ENCODE measurements at places on chromosomes 13 and 19.

DNA sequence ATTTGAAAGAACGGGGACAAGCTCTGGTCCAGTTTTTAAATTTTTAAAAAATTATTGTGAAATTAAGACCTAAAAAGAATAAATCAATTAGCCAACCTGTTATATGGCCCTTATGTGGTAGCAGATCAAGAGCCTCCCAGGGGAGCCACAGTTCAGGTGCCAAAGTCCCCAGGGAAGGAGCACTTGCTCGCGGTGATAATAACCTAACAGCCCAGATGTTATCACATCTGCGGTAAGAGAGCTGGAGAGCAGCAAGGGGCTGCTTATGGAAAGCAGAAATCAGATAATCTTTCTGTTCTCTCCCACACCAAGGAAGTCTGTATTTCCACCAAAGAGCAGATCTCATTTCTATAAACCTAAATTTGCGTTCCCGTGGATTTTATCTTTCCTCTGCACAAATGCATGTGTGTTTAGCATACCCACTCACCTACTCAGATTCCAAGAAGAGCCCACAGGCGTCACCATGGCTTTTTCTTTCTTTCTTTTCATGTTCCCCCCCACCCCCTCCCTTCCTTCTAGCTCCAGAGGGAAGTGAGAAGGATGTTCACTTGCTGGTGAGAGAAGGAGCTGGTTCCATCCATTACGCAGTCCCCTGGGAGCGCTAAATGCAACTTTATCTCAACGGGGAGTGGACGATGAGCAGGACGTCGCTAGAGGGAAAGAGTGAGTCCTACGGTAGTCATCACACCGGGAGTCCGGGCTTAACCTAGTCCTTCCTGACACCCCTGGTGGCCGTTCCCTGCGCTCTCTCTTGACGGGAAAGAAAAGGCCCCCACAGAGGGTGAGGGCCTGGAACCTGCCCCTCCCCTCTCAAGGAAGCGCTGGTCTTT is 1.6 kb upstream of the POU4F1 start:
- DNase-seq: peak; percentile 34

GRCh38 chr13:95797016-95797415 is 120.1 kb downstream of the DNAJC3 start:
- no peak for DNase-seq

DNA sequence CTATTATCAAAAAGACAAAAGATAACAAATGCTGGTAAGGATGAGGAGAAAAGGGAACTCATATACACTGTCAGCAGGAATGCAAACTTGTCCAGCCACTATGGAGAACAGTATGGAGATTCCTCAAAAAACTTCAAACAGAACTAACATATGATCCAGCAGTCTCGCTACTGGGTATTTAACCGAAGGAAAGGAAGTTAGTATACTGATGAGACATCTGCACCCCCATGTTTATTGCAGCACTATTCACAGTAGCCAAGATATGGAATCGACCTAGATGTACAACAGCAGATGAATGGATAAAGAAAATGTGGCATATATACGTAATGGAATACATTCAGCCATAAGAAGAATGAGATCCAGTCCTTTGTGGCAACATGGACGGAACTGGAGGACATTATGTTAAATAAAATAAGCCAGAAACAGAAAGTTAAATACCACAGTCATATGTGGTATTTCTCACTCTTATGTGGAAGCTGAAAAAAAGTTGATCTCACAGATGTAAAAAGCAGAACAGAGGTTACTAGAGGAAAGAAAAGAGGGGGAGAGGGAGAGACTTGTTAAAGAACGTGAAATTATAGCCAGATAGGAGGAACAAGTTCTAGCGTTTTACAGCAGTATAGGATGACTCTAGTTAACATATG is 83.2 kb downstream of the RUBCNL start:
- DNase-seq: no peak

GRCh38 chr13:21723807-21724505 is 53.1 kb downstream of the FGF9 start:
- no peak for DNase-seq

DNA sequence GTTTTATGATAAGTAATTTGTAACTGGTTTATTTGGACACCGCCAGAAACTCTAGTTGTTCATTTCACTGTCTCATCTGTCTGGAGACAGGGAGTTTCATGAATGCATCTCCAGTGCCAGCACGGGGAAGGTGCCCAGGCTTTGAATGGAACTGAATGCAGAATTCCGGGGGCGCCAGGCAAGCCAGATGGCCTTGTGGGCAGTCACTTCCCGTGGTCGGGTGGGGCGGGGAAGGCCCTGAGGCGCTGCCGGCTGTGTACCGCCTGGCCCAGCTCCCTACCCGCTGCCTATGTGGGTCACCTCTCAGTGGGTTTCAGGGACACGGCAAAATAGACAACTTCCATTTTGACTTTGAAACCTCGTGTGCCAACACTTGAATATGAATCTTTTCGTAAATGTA is 28.8 kb upstream of the MCF2L start:
- no peak for DNase-seq

- no peak for DNase-seq
Measured at GRCh38 chr19:3855320-3855719, 13.5 kb downstream of the ZFR2 start.

DNA sequence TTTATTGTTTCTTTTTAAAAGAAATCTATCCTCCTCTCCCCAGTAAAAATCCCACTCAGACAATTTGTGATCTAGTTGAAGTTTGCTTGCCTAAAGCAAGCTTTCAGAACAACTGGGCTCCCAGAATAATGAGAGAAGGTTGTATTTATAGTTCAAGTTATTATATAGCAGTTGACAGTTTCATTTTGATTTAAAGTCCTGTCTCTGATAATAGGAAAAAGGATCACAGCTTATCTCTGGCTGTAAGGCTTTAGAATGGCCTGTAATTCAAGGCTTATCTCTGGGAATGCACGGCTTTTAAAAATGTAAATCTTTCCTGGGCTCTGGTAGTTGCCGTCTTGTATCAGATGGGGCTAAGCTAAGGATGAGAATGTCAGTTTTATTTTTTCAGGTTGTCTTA is 123.3 kb upstream of the TMTC4 start:
- DNase-seq: no peak

DNA sequence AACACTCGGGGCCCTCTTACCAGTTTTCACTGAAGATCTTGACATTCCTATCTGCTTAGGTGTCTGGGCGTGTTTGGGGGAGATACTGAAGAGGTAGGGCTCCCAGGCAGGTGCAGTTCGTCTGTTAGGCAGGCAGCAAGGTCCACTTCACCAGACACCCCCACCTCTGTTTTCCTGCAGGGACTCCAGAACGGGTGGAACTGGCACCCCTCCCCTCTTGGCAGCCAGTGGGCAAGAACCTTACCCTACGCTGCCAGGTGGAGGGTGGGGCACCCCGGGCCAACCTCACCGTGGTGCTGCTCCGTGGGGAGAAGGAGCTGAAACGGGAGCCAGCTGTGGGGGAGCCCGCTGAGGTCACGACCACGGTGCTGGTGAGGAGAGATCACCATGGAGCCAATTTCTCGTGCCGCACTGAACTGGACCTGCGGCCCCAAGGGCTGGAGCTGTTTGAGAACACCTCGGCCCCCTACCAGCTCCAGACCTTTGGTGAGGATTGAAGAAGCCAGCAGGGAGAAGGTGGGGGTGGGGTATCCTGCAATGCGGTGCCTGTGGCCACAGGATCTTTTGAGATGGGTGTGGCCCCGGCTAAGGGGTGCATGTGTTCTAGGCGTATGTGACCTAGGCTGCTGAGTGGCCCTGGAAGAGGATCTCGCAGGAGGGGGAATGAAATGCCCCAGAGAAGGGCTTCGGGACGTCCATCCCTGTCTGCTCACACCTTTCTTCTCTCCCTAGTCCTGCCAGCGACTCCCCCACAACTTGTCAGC is 3.3 kb upstream of the ICAM4 start:
- DNase-seq: no peak

DNA sequence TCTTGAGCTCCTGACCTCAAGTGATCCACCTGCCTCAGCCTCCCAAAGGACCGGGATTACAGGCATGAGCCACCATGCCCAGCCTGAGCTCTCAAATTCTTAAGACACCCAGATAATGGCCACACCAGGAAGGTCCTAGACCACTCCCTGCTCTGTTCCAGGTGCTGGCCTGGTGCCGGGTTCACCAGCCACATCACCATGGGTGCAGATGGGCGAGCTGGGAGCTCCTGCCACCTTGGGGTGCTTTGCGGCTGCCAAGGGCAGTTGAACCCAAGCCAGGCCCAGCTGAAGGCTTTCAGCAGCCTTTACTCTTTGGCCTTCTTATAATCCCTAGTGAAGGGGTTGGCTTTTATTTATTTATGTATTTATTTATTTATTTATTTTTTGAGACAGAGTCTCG is 4.9 kb downstream of the HPN start:
- no peak for DNase-seq

DNA sequence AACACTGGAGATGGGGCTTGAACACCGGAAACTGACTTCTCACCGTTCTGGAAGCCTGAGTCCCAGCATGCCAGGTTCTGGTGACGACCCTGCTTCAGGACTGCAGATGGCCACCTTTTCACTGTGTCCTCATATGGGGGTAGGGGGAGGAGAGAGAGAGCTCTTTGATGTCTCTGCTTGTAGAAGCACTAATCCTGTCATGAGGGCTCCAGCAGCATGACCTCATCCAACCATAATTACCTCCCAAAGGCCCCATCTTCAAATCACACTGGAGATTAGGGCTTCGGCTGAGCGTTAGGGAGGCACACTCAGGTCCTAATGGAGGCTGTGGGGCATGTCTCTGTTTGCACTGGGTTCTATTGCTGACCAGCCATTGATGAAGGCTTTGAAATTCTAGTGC is 255.3 kb downstream of the TEX29 start:
- no peak for DNase-seq

- DNase-seq: no peak
Measured at GRCh38 chr13:71949441-71949840, 82.4 kb upstream of the DACH1 start.

DNA sequence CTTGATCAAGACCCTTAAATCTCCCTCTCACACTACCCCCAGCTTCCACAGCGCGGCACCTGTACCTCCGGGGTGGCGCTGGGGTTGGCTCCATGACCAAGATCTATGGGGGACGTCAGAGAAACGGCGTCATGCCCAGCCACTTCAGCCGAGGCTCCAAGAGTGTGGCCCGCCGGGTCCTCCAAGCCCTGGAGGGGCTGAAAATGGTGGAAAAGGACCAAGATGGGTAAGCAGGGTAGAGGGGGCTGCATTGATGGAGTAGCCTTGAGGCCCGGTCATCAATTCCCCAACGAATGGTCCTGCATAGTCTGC is 8.1 kb upstream of the CD79A start:
- DNase-seq: no peak

GRCh38 chr13:92560883-92561282 is 665.7 kb upstream of the GPC6 start:
- no peak for DNase-seq

DNA sequence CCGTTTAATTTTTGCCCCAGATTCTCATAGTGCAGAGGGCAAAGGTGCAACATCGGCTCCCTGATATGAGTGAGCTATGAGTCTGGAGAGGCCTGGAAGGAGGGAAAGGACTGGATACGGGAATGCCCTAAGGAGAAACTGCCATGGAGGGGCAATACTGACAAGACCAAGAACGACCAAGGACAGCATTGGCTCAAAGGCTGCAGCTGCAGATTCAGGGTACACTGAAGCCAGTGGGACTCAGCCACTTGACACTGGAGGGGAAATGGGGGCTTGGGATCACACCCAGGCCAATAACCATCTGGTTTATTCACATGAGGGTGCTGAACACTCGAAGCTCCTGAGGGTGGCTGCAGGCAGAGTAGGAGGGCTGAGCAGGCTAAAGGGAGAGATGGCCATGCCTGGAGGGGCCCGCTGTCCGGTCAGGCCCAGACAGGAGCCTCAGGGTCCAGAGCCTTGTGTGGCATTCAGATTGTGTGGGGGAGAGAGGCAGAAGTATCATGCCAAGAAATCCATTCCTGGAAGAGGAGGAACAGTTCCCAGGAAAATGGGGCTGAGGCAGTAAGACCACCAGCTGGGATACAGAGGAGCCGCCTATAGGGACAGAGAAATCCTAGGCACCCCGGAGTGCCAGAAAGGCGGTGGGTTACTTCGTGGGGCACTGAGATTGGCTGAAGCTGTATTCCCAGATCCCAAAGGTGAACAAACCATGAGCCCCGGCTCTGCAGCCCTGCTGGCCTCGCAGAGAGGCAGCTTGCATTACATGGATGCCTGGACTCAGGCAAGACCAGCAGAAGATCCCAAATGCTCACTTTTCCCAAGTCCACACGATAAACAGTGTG is 20.7 kb downstream of the COL4A1 start:
- no peak for DNase-seq

DNA sequence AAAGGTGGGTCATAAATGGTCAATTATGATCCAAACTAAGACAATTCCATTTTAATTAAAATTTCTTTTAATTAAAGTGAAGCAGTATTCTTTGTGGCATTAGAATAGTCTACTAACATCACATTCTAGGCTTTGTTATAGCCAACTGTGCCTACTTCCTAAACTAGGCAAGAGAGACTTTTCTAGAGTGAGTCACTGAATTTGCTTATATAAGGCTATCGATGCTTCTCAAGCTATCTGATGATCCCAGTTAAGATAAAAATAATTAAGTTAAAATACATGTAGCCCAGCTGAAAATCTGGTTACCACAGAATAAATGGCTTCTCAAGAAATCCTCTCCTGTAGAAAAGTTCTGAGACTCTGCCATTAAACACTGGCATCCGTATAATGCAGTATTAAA is 12.5 kb downstream of the ANKRD10 start:
- DNase-seq: no peak

DNA sequence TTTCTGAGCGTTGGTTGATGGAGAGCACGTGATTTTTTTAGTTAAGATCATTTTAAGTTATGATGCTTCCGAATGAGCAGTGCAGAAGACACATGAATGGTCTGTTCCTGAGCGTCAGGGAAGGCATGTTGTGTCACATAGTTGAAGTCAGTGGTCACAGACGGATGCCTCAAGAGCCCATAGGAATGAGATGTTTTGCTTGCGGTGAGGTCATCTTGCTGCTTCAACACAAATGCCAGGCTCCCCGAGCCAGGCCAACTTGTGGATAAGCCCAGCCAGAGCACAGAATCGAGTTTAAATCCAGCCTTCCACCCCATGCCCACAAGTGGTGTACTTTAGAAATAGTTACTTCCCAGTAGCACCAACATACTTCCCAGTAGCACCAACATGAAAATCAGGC is 5.4 kb downstream of the UPF3A start:
- no peak for DNase-seq

- DNase-seq: no peak
Measured at GRCh38 chr19:32771596-32771995, 52.0 kb downstream of the TDRD12 start.
